Tibial nerve (tissue), 4 donors: ENCODE measurements at places on chromosomes 5 and 9. TPM values are rescaled to one million over a fixed set of nuclear protein-coding genes. Genes with fewer than 3 reads are reported as not detected.

DNA sequence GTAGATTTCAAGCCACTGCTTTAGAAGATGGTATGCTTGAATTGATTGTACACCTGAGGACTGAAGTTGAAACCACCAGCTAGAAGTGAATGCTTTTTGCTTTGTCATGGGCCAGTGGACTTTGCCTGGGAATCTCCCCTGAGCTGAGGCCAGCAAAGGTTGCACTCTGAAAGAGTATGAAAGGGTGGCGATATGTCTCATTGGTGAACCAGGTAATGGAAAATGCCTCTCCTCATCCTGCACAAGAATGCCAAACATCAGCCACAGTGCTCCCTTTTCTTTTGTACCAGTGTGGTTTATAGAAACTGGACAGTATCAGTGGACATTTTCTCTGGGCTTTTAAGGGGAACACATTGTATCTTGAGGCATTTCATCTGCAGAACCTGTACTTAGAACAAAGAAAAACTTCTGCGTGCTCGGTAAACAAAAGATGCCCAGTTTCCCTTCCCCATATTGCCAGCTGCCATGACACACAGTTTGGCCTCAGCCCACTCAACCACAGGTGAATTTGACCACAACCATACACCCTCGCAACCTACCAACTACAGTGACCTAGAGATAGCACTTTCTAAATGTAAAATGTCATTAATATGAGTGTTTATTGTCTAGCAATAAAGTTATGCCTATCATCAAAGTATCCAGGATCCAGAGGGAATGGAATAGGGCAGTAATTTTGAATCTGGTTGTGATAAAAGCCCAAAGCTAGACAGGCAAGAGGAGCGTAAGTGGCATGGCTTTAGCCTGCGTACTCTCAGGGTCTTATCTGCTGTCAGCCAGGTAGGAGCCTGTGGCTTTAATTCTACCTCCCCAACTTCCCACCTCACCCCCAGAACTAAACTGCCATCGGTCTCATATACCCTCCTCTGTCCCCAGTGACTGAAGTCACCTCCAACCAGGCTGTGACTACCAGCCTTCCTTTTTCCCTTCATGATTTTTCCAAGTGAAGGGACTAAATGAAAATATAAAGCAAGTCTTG is 79.5 kb upstream of the LHFPL2 start:
- H3K27ac ChIP-seq = peak overlapping the region; percentile 51
- H3K4me3 ChIP-seq = no peak overlapping the region
- H3K27me3 ChIP-seq = no peaks in the 10 kb centered on the region
- DNase-seq = no peak
- no peaks in the 10 kb centered on the region for H3K4me1 ChIP-seq
- no peaks in the 10 kb centered on the region for H3K36me3 ChIP-seq

GRCh38 chr5:179387151-179388110 is 42.2 kb upstream of the ADAMTS2 start:
- DNase-seq = no peak
- no peaks in the 10 kb centered on the region for H3K36me3 ChIP-seq
- H3K27ac ChIP-seq = no peak overlapping the region
- H3K27me3 ChIP-seq = no peaks in the 10 kb centered on the region
- H3K4me3 ChIP-seq = no peak overlapping the region

DNA sequence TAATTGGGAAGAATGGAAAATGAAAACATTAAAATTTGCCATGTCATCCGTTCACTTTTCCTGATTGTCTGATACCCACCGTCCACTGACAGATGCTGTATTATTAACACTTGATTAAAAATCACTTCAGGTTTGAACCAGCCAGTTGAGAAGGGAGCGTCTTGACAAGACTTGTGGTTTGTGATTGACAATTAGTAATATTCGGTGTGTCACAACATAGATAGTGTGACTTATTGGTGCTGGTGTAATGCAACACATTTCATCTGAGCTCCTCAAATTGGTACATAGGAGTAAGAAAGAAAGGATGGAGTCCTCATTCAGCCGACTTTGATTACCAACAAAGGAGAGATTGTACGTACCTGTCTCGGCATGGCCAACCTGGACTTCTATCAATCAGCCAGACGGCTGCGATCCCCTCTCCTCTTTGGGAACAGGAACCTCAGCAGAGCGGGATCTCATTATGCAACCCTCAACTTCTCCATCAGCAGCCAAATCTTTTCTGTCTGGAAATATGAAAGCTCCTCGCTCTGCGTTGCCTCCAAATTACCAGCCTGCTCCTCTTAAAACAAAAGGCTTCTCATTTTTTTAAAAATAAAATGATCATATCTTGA is 211.7 kb upstream of the MVB12B start:
- no peaks in the 10 kb centered on the region for H3K36me3 ChIP-seq
- H3K27ac ChIP-seq = no peak overlapping the region
- H3K4me3 ChIP-seq = no peak overlapping the region
- DNase-seq = peak; percentile 2
- H3K27me3 ChIP-seq = no peaks in the 10 kb centered on the region

GRCh38 chr9:137312852-137313325 is 10.8 kb upstream of the NRARP start:
- peaks cover 19% of the 10 kb centered on the region for H3K4me1 ChIP-seq
- no peak overlapping the region for H3K27ac ChIP-seq
- no peak overlapping the region for H3K4me3 ChIP-seq
- no peaks in the 10 kb centered on the region for H3K36me3 ChIP-seq

- no peaks in the 10 kb centered on the region for H3K36me3 ChIP-seq
- no peak overlapping the region for H3K27ac ChIP-seq
- no peak overlapping the region for H3K4me3 ChIP-seq
- no peaks in the 10 kb centered on the region for H3K27me3 ChIP-seq
Measured at GRCh38 chr5:111562561-111562960, 50.2 kb upstream of the STARD4 start.

GRCh38 chr9:93233033-93233432 is 49.1 kb downstream of the WNK2 start:
- H3K4me3 ChIP-seq = no peak overlapping the region
- H3K27ac ChIP-seq = no peak overlapping the region
- peaks cover 5% of the 10 kb centered on the region for H3K27me3 ChIP-seq
- no peak for DNase-seq
- H3K4me1 ChIP-seq = no peaks in the 10 kb centered on the region

DNA sequence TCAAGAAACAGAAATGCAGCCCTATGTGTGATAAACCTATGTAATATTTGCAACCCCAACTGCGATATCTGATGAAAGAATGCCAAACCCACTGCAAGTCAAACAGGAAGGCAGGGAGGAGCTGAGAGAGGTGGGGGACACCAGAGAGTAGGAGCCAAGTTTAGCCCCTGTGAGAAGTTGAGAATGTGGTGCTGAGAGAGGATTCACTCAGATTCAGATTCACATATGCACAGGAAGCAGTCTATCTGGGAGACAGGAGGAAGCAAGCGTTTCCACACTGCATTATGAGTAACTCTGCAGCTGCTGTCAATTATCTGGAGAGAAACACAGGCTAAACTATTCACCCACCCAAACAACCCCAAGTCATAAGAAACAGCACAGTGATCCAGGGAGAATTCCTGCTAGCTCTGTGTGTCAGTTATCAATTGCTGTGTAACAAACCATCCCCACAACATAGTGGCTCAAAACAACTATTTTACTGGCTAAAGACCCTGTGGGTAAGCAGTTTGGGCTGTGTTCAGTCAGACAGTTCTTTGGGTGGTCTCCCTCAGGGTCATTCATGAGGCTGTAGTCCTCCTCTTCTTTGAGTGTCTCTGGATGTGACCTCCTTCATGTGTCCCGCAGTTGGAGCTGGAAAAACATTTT is 161.9 kb upstream of the RAI14 start:
- H3K4me1 ChIP-seq = peaks cover 8% of the 10 kb centered on the region
- H3K27me3 ChIP-seq = no peaks in the 10 kb centered on the region
- H3K36me3 ChIP-seq = no peaks in the 10 kb centered on the region
- H3K27ac ChIP-seq = no peak overlapping the region
- H3K4me3 ChIP-seq = no peak overlapping the region

DNA sequence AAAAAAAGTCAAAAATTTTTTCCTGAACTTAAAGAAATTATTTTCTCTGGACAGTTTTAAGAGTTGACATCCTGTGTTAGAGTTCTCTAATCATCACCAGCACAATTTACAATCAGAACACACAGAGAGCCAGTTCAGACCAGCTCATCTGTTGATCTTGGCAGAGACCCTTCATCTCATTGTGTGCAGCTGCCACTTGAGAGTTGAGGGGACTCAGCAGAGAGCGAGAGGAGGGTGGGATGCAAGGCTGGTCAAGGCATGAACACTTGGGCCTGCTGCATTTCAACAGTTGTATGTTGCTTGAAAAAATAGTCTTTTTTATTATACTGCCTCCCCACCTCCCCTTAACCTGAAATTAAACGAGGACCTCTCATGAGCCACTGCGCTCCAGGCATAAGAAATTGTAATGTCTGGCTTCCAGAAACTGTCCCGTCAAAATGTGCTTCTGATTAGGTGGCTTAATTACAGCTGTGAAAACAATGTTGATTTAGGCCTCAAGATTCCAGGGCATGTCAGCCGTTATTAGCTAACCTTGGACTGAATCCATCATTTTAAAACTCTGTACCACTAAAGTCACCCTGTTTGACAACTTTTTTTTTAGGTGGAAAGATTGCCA is 383.6 kb downstream of the CCDC171 start:
- no peaks in the 10 kb centered on the region for H3K36me3 ChIP-seq
- H3K4me3 ChIP-seq = no peak overlapping the region
- no peak overlapping the region for H3K27ac ChIP-seq
- DNase-seq = peak; percentile 12
- no peaks in the 10 kb centered on the region for H3K27me3 ChIP-seq

DNA sequence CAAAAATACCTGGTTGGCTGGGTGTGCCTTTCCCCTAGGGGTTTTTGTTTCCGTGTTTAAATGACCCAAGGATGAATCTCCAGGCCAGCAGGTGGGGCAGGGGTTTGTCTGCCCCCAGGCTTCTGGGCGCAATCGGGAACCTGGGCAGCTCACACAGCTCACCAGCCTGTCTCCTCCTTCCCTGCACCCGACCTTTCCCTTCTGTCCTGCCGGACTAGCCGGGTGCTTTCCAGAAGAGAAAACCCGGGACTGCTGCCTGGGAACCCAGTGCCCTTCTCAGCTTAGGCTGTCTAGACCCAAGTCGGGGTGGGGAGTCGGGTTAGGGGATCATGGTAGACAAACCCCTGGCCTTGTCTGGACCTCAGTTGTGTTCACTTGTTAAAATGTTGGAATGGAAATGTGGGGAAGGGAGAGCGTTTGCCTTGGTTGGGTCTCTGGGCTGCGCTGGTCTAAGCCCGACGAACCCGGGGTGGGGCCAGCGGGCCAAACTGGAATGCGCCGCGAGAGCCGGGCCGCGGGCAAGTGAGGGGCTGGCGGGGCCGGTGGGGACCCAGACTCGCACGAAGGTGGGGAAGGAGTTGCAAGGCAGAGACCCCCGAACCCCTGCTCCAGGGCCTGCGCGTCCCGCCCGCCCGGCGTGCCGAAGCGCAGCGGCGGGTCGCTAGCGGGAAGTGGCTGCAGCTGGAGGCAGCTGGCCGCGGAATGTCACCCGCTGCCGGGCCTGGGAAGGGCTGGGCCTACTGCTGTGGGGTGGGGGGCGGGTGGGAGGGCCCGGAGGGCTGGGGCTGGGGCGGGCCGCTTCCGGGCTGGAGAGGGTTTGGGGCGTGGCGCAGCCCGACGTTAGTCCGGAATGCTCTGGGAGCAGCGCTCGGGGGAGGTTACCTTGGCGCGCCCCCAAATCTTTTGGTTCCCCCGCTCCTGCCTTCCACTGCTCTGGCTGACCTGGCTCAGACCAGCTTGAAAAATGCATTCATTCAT is 84.6 kb downstream of the DAB2IP start:
- peaks cover 90% of the 10 kb centered on the region for H3K4me1 ChIP-seq
- no peaks in the 10 kb centered on the region for H3K27me3 ChIP-seq
- peak overlapping the region; percentile 99 for H3K27ac ChIP-seq
- H3K4me3 ChIP-seq = peak overlapping the region; percentile 57

GRCh38 chr5:59850766-59851165 is 42.8 kb downstream of the PDE4D start:
- no peak for DNase-seq
- no peak overlapping the region for H3K4me3 ChIP-seq
- no peaks in the 10 kb centered on the region for H3K27me3 ChIP-seq
- H3K4me1 ChIP-seq = no peaks in the 10 kb centered on the region
- H3K36me3 ChIP-seq = no peaks in the 10 kb centered on the region

DNA sequence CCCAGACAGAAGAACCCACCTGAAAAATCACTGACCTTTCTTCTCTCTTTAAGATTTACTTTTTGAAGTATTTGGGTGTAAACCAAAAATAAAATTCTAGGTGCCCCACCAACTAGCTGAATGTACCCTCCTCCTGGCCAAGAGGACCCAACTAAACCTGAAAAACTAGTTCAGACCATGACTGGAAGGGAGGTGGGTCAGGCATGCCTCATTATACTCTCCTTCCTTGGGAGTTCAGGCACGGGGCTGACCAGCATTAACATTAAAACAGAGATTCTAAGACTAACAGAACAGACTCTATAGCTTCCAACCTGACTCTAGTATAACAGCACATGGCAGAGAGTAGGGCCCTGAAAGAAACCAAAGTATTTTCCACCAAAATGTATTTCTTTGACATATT is 61.4 kb downstream of the CERT1 start:
- no peak overlapping the region for H3K4me3 ChIP-seq
- H3K36me3 ChIP-seq = peaks cover 33% of the 10 kb centered on the region
- DNase-seq = no peak
- H3K4me1 ChIP-seq = no peaks in the 10 kb centered on the region
- no peaks in the 10 kb centered on the region for H3K27me3 ChIP-seq
- no peak overlapping the region for H3K27ac ChIP-seq

DNA sequence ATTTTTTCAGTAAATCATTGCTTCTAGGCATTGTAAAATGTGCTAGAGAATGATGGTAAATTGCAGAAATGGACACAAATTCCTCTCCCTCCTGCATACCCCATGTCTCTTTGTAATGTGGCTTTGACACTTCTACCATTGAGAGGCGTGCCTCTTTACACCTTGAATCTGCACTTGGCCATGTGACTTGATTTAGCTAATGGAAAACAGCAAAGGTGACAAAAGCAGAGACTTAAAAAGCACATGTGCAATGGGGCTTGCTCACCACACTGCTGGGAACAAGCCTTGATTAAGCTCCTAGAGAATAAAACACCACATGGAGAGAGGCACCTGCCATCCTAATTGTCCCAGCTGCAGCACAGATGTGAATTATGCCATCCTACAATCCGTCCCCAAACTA is 69.9 kb upstream of the NAA35 start:
- no peaks in the 10 kb centered on the region for H3K36me3 ChIP-seq
- H3K4me3 ChIP-seq = no peak overlapping the region
- no peak for DNase-seq
- H3K27me3 ChIP-seq = no peaks in the 10 kb centered on the region

- no peak overlapping the region for H3K27ac ChIP-seq
- no peaks in the 10 kb centered on the region for H3K4me1 ChIP-seq
- no peak overlapping the region for H3K4me3 ChIP-seq
- DNase-seq = no peak
Measured at GRCh38 chr5:52466113-52466512, 321.6 kb upstream of the ITGA1 start.

Gene HK3
- total RNA-seq = 21.0 TPM

Gene PCDHA4
- total RNA-seq = 1.6 TPM
